ENCODE measurements at places on chromosomes 5 and 9.
A peak's percentile ranks its signal among the peaks of the same experiment; 100 is the strongest.

GRCh38 chr5:14720236-14720923 lies 55.9 kb downstream of the OTULIN start:
- DNase-seq: no peak

DNA sequence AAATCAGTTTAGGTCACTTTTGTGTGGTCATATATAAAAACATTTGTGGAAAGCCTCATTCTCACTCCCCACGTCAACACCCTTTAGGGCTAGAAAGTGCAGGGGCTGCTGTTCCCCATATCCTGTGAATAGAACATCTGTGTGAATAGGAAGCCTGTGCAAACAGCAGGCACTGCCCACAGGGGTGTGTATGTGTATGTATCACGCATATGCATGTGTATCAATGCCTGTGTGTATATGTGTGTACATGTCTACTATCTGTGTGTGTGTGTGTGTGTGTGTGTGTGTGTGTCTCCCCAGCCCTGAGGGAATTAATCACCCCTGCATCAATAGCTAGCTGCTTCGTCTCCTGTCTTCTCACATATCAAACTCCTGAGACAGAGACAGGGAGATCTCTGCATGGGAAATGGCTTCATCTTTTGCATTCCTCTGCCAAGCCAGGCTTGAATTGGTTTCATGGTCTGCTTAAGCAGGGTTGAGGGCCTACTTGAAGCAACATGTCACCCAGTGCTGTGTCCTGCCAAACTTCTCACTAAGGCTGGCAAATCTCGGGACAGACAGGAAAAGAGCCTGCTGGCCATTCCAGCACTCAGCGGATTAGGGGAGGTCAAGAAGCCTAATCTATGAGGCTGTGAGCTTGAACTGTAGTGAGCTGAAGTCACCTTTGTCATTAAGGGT lies 265.8 kb downstream of the ADAMTSL1 start:
- no peak for DNase-seq

GRCh38 chr5:140883373-140883772 lies 1.4 kb downstream of the PCDHA13 start:
- DNase-seq: no peak

DNA sequence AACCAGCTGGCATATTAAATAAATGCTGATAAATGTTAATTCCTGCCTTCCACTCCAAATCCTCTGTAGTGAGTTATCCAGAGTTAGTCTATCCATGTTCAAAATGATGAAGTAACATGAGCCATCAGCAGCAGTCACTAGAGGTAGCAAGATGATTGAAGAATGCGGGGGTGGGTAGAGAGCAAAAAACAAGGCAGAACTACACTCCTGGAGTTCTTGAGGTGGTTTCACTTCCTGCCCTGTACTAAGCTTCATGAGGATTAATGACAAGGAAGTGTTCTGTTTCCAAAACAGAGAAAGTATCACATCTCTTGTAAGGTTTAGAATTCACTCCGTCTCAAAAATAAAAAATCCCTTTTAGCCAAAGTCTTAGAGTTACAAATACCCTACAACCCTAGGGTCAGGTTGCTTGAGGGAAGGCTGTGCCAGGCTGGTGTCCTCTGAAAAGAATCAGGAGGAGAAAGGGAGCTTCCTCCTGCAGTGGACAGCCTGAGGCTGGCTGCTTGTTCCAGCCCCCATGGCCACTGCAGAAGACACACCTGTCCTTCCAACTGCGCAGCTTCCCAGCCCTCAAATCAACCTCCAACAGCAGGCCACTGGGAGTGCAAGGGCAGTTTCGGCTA lies 180.2 kb downstream of the DENND1A start:
- DNase-seq: no peak

DNA sequence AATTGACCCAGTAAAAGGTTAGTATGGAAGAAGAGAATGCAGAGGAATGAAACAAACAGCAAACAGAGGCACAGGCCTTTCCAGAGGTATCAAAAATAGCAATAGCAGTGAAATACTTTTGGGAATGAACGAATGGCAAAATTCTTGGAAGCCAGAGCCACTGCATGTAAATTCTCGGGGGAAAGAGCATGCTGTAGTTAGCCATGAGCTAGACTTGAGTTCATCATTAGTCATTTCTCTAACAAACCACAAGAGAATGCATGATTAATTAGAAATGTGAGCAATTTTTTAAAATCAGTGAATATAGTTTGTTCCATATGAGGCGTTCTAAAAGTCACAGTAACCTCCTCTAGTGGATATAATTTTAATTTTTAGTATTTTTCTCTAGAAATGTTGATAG lies 170.3 kb upstream of the PRR16 start:
- no peak for DNase-seq

DNA sequence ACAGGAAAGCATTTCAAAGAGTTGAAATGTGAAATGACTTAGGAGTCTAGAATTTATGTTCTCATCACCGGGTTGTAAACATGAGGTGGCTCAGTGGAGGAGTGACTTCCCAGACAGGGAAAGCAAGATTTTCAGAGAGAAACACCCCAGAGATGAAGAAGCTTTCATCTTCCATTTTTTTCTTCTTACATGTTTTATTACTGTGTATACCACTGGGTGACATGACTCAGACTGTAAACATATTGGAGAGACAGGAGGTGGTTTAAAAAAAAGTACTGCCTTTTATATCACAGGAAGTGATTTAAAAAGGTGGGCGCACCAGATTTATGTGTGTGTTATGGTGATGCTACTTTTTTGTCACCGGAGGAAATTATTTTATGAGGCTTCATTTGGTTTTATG lies 209.1 kb upstream of the TUT7 start:
- no peak for DNase-seq

DNA sequence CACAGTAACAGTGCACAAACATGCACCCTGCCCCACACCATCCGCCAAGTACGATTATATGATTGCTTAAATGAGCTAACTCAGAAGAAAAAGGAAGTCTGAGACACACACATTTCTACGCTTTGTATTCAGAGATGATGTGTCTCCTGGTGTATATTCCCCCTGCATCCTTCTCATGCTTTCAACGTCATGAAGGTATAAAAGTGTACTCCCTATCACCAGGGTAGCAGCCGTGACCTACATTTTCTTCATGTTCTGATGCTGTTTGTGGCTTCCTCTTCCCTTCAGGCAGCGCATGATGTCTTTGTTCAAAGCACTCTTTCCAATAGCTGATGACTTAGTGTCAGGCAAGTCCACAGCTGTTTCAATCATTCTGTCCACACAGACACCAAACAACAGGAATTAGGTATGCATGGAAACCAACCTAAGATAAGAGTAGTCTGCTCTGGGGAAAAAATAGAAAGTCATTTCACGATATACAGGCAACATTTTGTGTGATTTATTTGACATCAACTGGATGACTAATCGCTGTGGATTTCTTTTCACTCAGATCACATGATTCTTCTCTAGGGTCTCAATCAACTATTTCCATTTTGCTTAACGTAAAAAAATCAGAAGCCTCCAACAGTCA lies 269.4 kb upstream of the PTGER4 start:
- DNase-seq: no peak

GRCh38 chr5:148620696-148621095 lies 33.6 kb downstream of the HTR4 start:
- DNase-seq: no peak

DNA sequence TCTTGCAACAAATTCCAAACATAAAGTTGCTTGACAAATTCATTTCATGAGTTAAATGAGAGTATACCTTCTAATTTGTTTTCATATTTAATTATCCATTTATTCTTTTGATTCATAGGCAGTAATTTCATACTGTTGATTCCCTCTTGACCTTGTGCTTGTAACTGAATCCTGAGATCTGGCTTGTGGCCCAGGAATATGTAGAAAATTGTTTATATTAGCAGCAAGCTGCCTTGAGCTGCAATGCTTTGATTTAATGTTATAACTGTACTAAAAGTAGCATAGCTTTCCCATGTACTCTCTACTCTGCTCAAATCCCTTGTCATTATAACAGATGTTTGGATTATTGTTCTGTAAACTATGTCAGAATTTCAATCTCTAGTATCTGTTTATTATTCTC lies 780.7 kb downstream of the NR2F1-AS1 start:
- DNase-seq: no peak

DNA sequence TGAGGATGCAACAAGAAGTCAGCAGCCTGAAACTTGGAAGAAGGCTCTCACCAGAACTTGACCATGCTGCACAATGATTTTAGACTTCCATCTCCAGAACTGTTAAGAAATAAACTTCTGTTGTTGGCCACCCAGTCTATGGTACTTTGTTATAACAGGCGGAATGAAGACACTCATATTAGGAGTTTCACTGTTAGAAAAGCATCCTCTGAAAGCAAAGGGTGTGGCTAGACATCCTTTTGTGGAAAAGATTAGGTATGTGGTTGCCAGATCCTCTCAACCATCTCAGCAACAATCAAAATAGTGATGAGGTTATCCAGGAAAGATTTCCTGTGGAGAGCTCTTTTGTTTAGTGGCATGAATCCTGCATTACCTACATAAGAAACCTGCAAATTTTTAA lies 20.7 kb downstream of the ITGA2 start:
- no peak for DNase-seq

GRCh38 chr9:128187361-128187760 lies 4.0 kb downstream of the CIZ1 start:
- DNase-seq: no peak

GRCh38 chr5:38078161-38078560 lies 180.2 kb upstream of the EGFLAM start:
- DNase-seq: no peak

- DNase-seq: no peak
These were observed 4.3 kb upstream of the DDX41 start for GRCh38 chr5:177520916-177521513.

DNA sequence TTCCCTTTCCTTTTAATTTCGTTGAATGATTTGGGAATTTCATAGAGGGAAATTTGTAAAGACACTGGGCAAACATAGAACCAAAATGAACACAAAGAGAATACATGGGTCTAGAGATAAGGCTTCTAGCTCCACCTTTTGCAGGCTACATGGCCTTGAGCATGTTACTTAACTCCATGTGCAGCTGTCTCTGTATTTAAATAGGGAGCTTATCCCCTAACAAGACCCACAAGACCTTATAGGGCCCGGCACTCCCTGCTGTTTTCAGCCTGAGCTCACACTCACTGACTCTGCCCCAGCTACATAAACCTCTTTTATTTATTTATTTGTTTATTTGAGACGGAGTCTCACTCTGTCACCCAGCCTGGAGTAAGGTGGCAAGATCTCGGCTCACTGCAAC lies 30.6 kb upstream of the TLE1 start:
- no peak for DNase-seq

DNA sequence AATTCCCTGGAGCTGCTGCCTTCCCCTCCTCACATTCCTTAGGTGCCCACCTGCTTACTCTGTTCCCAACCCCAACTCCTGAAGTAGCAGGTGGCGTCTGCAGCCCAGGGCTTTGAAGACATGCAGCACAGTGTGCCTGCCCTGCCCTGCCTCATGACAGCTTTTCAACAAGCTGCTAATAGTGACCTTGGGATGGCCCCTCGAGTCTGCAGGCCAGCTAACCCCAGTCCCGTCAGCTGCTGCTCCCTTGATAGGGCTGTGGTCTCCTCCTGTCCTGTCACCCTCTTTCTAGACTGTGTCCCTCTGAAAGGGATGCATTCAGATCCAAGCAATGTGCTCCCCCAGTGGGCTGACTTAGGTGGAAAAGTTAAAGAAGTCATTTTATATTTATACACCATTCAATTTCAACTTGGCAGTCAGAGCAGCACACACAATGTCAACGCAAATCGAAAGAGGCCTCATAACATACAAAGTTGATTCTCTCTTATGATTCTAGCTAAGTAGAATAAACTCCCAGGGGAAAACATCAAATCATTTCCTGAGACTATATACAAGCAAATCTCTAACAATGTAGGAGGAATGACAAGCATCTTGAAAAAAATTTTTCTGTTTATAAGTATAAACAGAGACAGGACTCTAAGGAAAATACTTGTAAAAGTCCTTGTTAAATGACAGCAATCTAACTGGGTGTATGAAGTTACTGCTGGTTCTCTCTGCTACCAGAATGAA lies 37.9 kb downstream of the ADRB2 start:
- no peak for DNase-seq

- DNase-seq: no peak
These were observed 112.1 kb downstream of the KIF4B start for GRCh38 chr5:155125551-155126095.

GRCh38 chr5:145681686-145682085 lies 153.5 kb downstream of the PRELID2 start:
- DNase-seq: peak; percentile 79

DNA sequence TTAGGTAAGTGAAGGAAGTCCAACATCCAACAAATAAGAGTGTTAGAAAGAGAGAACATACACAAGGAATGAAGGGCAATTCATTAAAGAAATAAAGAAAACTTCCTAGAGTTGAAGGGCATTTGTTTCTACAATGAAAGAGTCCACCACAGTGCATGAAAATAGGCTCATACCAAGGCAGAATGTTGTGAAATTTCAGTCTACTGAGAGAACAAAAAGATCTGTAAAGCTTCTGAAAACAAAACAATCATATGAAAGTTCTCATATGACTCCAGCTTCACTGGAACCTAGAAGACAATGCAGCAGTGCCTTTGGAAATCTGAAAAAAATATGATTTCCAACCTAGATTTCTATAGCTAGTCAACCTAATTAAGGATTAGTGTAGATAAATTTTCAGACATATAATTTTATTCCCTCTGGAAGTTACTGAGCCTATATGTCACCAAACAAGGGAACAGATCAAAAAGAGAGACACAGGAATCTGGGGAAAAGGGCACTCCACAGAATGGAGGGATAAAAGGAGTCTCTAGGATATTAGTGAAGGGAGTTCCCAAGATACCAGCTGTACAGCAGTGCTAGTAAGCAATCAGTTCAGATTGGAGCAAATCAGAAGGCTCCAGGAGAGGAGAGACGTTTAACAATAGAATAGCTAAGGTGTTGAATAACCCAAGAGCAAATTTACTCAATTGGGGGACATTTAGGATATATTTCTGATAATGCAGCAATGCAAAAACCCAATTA lies 5.8 kb downstream of the C5orf58 start:
- DNase-seq: no peak

DNA sequence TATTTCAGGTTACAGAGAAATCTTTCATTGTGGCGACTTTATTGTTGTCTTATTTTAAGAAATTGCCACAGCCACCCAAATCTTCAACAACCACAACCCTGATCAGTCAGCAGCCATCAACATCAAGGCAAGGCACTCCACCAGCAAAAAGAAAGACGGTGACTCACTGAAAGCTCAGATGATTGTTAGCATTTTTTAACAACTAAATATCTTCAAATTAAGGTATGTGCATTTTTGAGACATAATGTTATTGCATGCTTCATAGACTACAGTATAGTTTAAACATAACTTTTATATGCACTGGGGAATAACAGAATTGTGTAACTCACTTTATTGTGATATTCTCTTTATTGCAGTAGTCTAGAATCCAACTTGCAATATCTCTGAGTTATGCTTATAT lies 263.4 kb downstream of the TMEM232 start:
- no peak for DNase-seq

DNA sequence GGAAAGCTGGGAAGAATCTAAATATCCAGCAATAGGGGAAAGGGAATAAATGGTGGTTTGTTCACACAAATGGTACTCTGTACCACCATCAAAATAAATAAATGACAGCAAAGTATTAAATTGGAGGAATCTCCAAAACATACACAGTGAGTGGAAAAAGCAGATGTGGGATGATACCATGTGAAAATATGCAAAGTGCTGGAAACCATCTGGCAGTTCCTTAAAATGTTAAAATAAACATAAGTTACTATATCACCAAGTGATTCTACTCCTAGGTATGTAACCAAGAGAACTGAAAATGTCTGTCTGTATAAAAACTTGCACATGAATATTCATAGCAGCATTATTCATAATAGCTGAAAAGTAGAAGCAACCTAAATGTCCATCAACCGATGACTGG lies 41.9 kb upstream of the TEX48 start:
- no peak for DNase-seq

- no peak for DNase-seq
These were observed 10.3 kb upstream of the WHRN start for GRCh38 chr9:114515528-114515927.

- DNase-seq: no peak
These were observed 27.4 kb upstream of the F2RL1 start for GRCh38 chr5:76791461-76791860.

Data from body of pancreas (tissue), 4 donors.